ENCODE measurements at places on chromosomes 16 and 17. TPM values are rescaled to one million over a fixed set of nuclear protein-coding genes. Genes with fewer than 3 reads are reported as not detected.

DNA sequence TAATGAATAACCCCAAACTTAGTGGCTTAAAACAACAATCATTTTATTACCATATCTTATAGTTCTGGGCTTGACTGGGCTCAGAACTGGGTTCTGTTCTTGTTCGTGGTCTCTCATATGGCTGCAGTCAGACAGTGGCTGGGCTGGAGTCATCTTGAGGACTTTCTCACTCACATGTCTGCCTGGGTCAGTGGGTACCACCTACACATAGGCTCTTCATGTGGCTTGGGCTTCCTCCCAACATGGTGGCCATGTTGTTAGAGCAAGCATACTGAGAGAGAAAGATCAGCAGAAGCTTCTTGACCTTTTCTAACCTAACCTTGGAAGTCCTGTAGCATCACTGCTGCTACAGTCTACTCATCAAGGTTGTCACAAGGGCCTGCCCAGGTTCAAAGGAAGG is 158.6 kb upstream of the SDK2 start:
- no peak for DNase-seq

DNA sequence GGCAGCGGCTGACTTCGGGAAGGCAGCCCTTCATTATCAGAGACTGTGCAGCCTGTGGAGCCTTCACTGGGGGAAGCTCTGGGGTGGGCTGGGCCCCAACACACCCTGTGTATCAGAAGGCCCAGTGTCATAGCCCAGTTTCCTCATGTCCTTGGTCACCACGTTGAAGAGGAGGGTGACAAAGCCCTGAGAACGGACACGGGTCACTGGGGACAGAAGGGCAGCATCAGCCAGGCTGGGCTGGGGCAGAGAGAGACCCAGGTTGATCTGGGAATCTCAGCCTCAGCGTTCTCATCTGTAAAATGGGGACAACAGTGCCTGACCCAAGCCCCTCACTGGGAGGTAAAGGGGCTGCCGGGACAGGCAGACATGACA is 19.3 kb downstream of the B9D1 start:
- no peak for DNase-seq

UTS2R gene
- polyA plus RNA-seq = 0.73 TPM

RCVRN gene
- 0.13 TPM for polyA plus RNA-seq

ACSM3 gene
- 101 TPM for polyA plus RNA-seq
